ENCODE measurements at places on chromosomes 7 and 10.
A peak's percentile ranks its signal among the peaks of the same experiment; 100 is the strongest.

- DNase-seq = no peak
These were observed 9.6 kb upstream of the ELN start for GRCh38 chr7:74018246-74018895.

DNA sequence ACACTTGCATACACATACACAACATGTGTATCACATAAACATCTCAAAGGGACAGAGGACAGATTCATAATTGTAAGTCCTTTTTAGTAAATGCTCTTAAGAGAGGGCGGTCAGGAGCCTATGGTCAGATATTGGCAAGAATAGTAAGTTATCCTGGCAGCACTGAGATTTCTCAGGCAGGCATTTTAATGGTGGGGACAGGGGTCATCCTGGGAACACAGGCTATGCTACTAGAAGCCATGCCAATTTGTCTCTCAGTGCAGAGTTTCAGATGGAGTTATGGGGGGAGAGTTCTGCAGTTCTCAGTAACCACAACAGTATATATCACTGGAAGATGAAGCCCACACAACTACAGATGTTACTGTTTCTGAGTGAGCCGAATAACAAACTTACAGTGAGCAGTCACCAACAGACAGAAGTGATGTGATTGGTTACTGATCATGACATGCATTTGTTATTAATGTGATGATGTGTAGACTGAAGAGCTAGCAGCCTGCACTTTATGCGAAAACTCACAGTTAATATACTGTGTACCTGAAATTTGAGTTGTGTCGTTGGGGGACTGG, 16.4 kb downstream of the ZNF487 start:
- DNase-seq = no peak

- DNase-seq = no peak
These were observed 234.5 kb upstream of the MEOX2 start for GRCh38 chr7:15920953-15921352.

DNA sequence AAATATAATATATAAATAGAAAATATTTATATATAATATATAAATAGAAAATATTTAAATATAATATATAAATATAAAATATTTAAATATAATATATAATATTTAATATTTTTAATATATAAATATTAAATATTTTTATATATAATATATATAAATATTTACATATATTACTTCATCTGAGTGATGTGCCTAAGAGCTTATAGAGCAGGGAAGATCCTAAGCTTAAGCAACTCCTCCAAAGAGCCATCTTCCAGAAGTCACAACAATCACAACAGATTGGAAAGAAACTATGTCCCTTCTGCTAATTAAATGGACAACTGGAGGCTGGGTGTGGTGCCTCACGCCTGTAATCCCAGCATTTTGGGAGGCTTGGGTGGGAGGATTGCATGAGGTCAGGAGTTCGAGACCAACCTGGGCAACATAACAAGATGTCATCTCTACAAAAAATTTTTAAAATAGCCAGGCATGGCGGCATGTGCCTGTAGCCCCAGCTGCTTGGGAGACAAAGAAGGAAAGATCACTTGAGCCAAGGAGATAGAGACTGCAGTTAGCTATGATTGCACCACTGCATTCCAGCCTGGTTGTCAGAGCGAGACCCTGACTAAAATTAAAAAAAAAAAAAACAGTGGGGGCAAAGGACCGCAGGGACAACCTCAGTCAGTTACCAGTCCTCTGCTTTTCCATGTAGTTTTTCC, 198.7 kb downstream of the SKIDA1 start:
- no peak for DNase-seq

GRCh38 chr10:83166344-83166743, 973.0 kb upstream of the GHITM start:
- no peak for DNase-seq

GRCh38 chr10:126387041-126387921, 996 bp downstream of the ADAM12 start:
- peak; percentile 14 for DNase-seq

DNA sequence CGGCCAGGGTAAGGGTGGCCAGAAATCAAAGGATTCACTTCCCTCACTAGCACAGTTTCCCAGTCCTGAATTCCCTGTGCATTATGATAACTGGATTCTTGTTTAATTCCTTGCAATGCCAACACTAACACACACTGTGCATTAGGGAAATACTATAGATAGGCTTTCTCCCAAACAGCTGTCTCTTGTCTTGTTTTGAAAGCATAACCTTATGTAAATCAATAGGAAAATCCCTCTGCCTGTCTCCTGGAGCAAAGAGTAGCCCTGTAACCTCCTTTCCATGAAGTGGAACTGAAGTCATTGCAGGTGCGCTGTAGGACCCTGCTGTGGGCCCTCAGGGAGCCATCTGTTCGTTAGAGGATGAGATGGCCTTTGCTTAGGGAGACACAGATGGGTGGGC, 82.8 kb upstream of the FAM171A1 start:
- no peak for DNase-seq

All from stimulated activated CD8-positive, alpha-beta memory T cell treated with anti-CD3 and anti-CD28 coated beads, Interleukin-7, amount 100 ng/mL, for 48 hours (primary cell).